DMS79 treated with DMSO at 0.1 percent for 48 hours (cell line): ENCODE measurements at places on chromosomes 11 and 22.
A peak's percentile ranks its signal among the peaks of the same experiment; 100 is the strongest.

- no peak for DNase-seq
Measured at GRCh38 chr11:15171956-15172355, 57.2 kb downstream of the INSC start.

DNA sequence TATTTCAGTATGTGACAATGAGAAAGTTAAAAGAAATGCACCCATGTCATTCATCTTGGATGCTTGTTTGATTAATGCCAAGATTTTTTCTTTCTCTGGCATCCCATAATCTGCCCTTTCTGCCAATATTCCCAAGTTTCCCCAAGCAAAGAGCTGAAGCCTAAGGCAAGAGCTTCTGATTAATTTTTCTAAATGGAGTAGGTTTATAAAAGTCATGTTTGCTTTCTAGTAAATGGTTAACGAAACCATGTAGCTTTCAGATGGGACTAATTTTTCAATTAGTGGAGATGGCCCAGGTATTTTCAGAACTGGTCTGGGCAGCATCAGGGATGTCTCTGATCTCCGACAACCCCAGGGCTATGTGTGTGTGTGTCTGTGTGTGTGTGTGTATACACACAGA is 55.3 kb downstream of the LRRC4C start:
- no peak for DNase-seq

- DNase-seq = no peak
Measured at GRCh38 chr22:30697975-30698374, 3.3 kb downstream of the OSBP2 start.

GRCh38 chr11:79227767-79228755 is 212.8 kb downstream of the TENM4 start:
- DNase-seq = no peak

- peak; percentile 34 for DNase-seq
Measured at GRCh38 chr11:116731097-116731761, 41.6 kb downstream of the BUD13 start.

GRCh38 chr22:44243761-44244160 is 63.0 kb downstream of the PARVG start:
- DNase-seq = no peak

DNA sequence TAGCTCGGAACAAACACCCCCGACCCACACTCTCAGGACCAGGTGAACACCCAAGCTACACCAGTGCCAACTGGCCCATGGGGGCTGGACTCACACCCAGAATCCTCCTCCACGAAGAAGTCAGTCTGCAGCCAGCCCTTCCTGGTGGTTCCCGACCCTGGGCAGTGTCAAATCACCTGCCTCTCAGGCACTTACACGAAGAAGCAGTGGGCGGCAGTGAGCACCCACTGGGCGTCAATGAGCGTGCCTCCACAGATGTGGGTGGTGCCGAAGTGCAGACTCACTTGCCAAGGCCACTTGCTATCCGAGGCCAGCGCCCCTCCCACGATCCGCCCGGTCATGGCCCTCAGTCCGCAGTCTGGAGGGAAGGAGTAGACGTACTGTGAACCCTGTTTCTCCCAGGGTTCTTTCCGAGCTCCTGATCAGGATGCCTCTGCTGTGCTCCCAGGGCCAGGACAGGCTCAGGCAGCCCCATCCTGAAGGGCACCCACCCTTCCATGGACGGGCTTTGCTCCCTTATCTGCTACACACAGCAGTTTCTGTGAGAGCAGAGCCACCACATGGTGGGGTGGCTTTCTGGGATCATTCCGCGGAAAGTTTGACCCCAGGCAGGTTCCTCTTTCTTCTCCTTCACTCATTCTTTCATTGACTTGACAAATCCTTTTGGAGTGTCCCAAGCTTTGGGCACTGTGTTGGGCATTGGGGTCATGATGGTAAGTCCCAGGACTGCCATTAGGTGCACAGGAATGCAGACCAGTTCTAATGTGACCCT is 19.4 kb downstream of the TMPRSS13 start:
- no peak for DNase-seq

GRCh38 chr11:3166268-3167142 is 1.4 kb upstream of the OSBPL5 start:
- no peak for DNase-seq
